Activated CD4-positive, CD25-positive, alpha-beta regulatory T cell (primary cell): ENCODE measurements at places on chromosomes 4 and X.
A peak's percentile ranks its signal among the peaks of the same experiment; 100 is the strongest.

DNA sequence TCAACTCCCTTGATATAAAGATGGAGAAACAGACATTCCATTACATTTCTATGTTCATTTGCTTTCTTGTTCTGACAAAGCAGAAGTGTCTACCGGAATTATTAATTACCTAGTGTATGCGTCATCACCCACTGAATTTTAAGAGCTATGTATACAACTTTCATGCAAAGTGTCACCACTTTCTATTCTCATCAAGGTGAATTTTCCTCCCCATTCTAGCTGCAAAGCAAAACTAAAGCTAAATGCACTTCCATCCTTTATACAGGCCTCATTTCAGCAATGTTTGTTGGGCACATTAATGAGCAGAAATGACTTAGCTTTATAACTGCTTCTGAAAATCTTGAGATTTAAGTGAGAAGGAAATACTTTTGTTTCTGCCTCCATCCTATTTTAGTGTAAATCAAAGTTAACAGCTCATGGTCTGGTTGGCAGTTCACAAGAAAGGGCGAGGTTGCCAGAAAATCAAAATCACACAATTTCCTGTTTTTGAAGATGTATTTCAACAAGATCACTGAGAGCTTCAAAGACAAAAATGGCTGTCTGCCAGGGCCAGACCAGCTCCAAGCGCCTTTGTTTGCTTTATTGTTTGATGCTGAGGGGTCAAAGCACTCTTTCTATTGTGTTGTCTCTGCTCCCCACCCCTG, 7.2 kb upstream of the FAM9C start:
- DNase-seq, result peak; percentile 11

DNA sequence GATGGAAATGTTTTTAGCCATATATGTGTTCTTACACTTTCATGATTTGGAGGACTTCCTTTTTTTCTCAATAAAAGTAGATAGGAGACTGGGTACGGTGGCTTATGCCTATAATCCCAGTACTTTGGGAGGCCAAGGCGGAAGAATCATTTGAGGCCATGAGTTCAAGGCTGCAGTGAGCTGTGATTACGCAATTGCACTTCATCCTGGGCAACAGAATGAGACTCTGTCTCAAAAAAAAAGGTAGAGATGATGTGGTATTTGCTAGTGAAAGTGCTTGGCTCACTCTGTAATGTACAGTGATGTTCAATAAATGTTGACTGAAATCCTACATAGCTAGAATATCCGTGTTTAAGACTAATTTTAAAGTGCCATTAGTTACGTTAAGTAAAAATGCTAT, 27.4 kb downstream of the KLHL2 start:
- DNase-seq, result no peak

DNA sequence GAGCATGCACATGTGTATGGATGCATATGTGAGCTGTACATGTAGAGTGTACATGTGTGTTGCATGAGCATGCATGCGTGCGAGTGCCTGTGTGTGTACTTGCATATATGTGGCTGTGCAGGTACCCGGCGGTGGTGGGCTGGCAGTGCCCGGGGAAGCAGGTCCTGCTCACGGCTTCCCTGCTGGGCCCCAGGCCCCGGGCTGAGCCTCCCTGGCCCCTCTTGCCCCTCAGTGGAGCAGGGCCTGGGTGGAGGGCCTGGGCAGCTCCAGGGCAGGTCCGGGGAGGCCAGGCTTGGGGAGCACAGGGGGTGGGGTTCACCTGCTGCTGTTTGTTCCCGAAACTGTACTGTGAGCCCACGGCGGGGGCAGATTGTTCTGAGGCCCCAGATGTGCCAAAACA, 9.4 kb downstream of the NAT8L start:
- no peak for DNase-seq

GRCh38 chr4:36173905-36174304, 70.4 kb downstream of the ARAP2 start:
- no peak for DNase-seq

DNA sequence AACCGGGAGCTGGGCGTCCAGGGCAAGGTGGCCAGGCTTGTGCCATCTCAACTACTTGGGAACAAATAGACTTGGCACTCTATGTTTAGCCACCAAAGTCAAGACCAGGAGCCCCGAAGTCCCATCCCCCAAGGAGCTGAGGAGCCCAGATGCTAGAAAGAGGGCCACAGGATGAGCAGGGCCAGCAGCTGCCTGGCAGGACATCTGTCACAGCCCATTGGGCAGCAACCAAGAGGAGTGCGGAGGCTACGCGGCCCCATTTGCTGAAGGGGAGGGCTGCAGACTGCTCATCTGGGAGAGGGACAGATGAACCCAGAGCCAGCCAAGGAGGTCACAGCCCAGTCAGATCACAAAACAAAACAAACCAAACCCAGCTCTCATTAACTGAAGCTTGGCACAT, 22.9 kb upstream of the SOWAHD start:
- no peak for DNase-seq
